NCI-H345 (cell line): ENCODE measurements at places on chromosomes 11 and 22.

- DNase-seq = peak; percentile 16
These were observed 32.2 kb downstream of the SLC6A5 start for GRCh38 chr11:20631519-20632168.

DNA sequence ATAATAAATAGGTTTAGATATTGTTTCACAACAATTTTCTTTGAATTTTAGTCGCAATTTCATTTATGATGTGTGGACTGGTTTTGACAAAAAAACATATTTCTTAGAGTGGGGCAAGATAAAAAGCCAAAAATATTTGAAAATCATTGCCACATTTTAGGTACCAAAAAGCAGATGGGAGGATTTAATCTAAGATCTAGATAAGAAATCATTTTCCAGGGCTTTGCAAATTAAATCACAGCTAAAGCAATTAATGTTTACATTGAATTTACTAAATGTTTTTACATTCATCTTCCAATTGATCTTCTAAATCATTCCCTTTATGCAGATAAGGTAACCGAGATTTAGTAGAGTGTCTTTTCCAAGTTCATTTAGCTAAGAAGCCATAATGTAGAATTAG is 1386.0 kb upstream of the TENM4 start:
- no peak for DNase-seq

DNA sequence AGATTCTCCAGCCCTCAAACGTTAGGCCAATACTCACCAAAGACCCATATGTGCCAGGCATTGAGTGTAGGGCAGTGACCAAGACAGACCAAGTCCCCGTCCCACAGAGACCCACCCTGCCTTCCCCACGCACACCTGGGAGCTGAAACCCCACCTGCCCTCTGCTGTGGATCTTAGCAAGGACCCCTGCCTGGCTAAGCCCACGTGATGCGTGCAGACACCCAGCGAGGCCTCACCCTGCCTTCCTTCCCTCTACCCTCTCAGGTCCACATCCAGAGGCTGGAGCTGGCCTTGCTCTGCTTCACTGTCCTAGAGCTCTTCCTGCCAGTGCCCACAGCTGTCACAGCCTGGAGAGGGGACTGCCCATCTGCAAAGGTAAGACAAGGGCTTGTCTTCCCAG is 10.2 kb downstream of the MS4A10 start:
- no peak for DNase-seq

- DNase-seq = no peak
These were observed 112.1 kb downstream of the ATXN10 start for GRCh38 chr22:45783690-45784089.

DNA sequence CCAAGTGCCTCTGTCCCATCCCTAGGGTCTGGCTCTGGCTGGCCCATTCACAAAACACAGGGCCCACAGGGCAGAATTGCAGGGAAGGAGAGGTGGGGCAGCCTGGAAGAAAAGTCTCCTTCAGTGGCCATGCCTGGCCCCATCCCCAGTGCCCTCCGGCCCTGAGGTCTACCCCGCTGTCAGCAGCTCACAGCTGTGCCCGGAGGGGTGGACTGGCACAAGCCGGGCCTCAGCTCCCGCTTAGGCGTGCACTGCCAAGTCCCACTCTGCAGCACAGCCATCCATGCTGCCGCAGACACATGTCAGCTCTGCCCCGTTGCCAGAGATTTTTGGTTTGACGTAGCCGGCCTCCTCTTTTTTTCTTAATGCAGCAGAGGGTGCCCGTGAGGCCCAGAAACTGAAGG is 3.9 kb upstream of the SCN2B start:
- no peak for DNase-seq

DNA sequence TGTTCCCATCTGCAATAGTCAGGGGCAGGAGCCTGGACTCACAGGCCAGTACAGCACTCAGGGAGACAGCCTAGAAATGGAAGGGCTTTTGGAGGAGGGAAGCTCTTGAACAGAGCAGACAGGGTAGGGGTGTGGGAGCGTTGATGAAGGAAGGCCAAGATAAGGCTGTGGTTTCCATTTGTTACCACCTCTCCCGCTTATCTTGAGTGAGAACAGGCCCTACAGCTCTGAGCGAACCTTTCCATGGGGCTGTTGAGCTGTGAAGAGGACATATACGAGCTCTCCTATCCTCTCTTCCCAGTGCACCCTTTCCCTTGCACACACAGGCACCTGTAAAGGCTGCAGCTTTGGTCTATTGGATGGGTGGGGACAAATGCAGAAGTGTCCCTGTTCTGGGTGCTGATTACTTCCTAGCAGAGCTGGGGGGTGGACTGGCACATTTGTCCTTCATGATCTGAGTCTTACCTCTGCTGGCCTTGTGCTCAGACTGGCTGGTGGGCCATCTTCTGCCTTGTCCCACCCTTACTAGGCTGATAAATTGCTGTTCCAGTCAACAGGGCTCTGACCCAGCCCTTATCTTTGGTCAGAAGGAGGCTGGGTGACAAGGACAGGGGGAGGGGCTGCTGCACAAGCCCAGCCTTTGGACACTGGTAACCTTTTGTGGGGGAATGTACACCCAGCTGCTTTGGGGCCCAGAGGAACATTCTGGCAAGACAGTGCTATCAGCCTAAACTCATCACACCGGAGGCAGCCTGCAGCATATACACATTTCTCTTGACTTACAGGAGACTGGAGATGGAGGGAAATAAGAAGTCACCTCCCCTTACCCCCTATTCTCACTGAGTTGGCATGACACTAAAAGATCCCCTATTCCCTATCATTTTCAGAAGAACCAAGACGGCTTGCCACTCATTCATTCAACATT is 80.1 kb upstream of the NNMT start:
- DNase-seq = no peak

DNA sequence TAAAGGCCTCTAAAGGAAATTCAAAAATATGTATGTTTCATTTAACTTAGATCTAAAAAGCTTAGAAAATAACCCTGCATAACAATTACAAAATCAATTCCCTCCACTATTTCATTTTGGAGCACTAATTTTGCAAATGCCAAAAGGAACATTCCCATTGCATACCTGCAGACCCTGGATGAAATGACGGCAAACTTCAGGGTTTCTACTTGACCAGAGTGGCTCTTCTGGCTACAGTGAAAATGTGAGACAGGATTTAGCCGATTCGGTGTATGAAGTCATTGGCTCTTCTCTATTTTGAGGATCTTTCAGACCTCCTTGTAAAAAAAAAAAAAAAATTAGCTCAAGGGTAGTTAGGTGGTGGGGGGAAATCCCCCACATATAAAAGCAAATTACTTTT is 44.1 kb downstream of the PAX6 start:
- no peak for DNase-seq

GRCh38 chr11:32297611-32298011 is 137.7 kb downstream of the WT1 start:
- peak; percentile 2 for DNase-seq

GRCh38 chr11:134994431-134994830 is 582.4 kb upstream of the B3GAT1 start:
- no peak for DNase-seq

DNA sequence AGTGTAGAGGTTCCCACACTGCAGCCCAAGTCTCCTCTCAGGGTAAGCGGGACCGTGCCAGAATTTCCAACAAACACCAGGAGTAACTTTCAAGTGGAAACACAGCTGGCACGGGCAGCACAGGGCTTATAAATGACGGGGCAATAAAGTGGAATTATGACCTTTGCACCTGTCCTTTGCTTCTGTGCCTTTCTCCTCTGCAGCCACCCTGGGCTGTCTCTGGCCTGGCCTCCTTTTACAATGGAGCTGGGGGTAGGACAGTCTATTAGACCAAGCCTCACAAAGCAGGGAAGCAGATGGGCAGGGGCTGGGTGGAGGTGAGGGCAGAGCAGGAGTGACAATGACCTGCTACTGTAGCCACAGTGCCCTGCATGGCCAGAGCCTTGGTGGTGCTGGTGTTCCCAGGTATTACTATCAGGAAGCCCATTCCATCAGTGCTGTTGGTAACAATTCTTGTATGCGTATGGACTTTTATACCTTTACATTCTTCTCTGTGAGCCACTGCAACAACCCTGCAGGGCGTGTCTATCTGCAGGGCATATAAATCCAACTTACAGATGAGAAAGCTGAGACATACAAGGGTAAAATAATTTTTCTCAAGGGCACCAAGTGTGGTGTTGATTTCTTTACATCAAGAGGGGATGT is 387.8 kb downstream of the CTTN start:
- no peak for DNase-seq

GRCh38 chr11:68403424-68403823 is 57.1 kb upstream of the PPP6R3 start:
- no peak for DNase-seq

DNA sequence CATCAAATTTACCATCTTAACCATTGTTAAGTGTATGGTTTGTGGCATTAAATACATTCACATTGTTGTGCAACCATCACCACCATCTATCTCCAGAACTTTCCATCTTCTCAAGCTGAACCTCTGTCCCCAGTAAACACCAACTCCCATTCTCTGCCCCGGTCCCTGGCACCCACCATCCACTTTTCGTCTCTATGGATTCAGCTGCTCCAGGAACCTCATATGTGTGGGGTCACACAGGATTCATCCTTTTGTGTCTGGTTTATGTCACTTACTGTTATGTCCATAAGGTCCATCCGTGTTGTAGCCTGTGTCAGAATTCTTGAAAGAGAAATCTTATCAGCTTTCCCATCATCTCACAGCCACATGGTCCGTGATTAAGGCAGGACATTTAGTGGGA is 16.3 kb downstream of the TSPAN32 start:
- DNase-seq = no peak

GRCh38 chr11:2320568-2321310 is 18.9 kb downstream of the TSPAN32 start:
- no peak for DNase-seq

DNA sequence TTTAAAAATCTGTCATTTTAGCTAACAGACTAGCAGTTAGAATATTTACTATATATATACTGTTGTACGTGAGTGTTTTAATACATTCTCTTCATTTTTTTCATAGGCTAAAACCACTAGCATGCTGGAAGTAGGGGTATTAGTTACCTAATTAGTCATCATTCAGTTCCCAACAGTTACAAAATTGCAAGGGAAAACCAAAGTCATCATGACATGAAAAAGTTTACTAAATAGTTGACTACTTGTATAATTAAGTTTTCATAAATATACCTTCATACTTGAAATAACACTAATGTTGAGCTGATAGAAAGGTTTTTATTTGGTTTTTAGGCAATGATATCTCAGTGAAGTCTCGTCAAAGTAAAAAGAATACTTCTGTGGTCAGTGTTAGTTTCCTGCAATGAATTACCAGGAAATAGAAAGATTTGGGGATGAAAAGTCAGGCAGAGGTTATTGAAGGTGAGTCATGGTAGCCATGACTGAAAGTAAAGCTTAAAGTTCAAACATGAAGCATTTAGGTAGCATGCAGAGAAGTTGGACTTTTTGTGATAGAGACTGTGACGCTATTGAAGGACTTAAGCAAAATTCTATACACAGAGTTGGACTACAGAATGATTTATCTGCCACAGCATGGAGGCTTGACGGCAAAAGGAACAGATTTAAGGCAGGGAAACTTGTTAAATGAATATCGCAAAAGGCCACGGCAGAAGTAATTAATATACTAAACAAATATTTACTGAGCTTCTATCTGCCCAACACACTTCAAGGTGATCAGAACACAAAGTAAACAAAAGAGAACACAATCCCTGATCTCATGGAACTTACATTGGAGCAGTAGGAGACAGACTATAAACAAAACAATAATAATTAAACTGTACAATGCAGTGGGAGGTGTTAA is 828.1 kb upstream of the FAT3 start:
- DNase-seq = peak; percentile 72

- no peak for DNase-seq
These were observed 32.1 kb upstream of the CD81 start for GRCh38 chr11:2345050-2345449.

DNA sequence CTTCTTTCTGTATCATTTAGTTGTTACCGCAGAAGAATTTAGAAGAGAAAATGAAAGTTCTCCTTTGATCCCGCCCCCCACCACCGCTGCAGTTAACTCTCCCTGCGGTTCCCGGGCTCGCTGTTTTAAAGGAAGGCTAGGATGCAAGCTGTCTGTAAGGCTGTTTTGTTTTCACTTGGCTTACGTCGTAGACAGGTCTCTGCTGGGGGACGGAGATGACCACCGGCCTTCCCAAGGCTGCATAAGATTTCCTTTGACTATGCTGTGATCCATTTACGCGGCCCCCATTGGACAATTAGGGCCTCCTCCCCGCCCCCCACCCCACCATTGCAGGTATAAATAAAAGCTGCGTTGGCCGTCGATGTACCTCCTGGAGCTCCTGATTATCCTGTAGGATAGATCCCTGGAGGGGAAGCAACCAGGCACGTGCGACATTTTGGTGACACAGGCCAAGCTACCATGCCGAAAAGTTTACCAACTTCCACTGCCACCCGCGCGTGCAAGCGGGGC is 1.4 kb upstream of the CPT1A start:
- DNase-seq = no peak

- no peak for DNase-seq
These were observed 234.7 kb downstream of the INSC start for GRCh38 chr11:15349413-15349812.

GRCh38 chr11:102420547-102420946 is 32.0 kb downstream of the TMEM123 start:
- DNase-seq = no peak

- DNase-seq = peak; percentile 52
These were observed 753 bp upstream of the PPARA start for GRCh38 chr22:46149512-46150033.

- DNase-seq = no peak
These were observed 197.0 kb downstream of the GUCY1A2 start for GRCh38 chr11:106821291-106821690.

DNA sequence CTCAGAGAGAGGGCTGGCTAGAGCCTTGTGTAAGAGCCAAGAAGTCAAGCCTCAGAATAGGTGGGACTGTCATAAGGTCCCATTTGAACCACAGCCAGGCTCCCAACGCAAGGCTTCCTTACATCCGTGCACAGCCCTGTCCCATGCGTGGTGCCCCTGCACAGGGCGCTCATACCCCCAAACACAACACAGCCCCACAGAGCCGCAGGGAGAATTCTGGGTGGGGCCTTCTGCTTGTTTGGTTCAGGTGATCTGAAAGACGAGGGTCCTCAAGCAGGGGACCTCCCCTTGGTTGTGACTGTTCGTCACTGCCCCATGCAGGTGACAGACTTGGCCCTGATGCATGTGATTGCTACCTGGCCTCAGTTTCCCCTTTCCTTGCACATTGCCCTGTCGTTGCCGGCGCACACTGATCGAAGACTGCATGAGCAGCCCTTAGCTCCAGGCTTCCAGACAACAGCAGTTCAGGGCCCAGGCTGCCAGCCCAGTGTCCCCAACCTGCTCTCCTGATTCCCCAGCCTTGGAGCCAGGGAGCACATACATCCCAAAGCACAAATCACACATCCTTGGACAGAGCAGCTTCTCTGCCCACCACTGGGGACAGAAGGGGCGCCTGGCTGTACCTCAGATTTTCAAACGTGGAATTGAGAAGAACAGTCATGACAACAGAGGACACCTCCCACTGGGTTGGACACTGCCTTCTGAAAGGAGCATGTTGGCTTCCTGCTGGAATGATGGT is 22.1 kb downstream of the GNAZ start:
- DNase-seq = no peak
